ENCODE measurements at places on chromosomes 16 and 17.

DNA sequence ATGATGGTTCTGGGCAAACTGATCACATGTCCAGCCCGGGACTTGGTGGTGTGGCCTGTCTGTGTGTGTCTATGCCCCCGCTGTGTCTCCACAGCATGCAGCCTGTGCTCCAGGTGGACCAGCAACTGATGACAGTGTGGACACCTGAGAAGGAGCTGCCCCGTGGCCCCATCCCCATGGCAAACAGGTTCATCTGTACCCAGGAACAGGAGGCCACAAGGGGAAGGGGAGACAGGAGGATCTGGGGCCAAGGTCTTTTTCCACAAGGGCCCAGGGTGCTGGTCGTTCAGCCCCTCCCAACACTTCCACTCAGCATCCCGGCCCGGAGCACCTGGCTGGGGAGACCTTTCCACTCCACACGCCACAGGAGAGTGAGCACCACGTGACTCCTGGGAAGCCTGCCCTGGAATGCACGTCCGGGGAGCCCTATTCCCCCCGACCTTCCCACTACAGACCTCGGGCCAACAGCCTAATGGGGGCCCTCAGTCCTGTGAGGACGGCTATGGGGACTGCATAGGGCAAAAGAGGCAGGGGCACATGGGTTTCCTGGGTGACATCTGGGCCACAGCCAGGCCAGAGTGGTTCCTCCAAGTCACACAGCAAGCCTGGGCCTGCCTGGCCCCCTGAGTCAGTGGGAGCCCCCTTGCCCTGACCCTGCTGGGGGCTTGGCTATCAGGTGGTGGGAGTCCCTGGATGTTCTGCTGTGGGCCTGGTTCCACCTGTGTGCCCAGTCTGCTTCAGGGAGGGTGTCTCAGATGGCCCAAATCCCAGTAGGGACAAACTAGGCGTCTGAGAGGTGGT lies 20.8 kb upstream of the NXPH3 start:
- DNase-seq: no peak

DNA sequence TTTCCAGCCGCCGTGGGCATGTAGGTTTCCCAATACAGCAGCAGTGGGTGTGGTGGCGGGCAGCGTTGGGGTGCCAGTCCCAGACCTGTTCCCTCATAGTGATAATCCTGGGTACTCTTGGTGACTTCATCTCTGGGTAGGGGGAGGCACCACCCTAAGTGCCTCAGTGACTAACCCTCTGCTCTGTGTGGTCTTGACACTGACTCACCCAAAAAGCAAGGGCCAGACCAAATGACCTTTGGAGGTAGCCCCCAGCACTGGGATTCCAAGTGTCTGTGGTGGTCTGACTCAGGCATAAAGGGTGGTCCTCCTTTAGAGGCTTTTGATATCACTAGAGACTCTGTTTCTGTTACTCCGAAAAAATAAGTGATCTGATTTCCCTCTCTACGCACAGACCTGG lies 908 bp downstream of the CALB2 start:
- DNase-seq: no peak

DNA sequence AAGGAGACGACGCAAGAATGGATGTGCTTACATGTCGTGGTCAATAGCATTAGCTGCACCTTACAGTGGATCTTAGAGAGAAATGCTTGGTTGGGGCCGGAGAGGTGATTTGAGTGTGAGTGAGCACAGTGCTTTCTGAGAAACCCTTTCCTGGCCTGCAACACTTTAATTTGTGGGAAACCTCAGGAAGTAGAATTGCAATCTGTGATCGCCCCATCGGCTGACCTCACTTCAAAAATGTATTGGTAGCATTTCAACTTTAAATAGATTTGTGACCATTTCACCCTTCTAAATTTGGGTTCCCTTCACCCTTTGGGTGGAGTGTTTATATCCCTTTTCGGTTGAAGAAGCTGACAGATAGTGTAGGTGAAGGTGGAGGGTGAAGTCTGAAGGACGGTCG lies 13.2 kb downstream of the PRKCB start:
- DNase-seq: no peak

- DNase-seq: no peak
These were observed 163.5 kb upstream of the CDH11 start for GRCh38 chr16:65285128-65286048.

- DNase-seq: no peak
These were observed 6.0 kb downstream of the C1QTNF8 start for GRCh38 chr16:1089822-1090619.

GRCh38 chr17:71933306-71933705 lies 187.5 kb upstream of the SOX9 start:
- DNase-seq: no peak

DNA sequence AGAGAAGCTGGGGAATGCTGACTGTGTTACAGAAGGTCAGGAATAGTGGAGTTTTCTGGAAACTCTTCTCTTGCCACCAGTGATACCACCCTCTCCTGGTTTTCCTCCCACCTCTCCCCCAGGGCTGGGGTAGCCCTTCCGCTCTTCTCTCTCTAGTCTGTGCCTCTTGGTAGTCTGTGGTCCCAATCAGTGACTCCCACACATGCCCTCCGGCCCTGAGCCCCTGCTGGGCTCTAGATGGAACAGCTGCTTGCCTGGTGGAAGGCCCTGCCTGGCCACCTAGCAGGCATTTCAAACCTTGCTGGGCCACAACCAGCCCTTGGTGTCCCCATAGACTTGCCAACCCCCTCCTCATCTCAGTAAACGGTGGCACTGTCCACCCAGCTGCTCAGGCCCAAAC lies 15.2 kb upstream of the MTSS2 start:
- DNase-seq: no peak

- no peak for DNase-seq
These were observed 4.8 kb downstream of the SOX8 start for GRCh38 chr16:986411-986810.

- DNase-seq: no peak
These were observed 21.9 kb upstream of the CAPN15 start for GRCh38 chr16:505479-506245.

GRCh38 chr17:51456942-51457341 lies 196.6 kb downstream of the UTP18 start:
- DNase-seq: no peak

DNA sequence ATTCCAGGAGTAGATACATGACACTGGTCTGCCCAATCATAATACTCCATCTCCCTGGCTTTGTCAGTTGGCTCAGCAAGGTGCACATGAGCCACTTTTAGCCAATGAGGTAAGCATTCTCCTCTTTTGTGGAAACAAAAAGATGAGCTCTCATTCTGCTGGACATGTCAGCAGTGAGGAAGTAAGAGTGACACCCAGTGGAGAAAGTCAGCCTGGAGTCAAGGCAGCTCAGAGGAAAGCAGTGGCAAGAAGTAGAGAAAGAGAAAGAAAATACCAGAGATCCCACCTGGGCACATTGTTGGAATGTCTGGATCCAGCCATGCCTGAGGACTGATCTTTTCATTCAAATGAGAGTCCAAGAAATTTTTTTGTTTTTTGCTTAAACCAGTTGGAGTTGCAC lies 496.9 kb upstream of the C16orf82 start:
- DNase-seq: no peak

DNA sequence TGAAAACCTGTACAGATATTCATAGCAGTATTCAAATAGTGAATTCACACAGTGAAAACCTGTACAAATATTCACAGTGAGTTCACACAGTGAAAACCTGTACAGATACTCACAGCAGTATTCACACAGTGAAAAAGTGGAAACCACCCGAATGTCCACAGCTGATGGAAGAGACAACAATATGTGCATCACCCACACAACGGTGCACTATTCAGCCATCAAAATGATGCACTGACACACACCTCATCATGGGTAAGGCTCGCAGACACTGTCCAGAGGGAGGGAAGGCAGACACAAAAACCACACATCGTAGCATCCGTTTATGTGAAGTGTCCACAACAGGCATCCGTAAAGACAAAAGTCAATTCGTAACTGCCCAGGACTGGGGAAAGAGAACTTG lies 100.9 kb downstream of the VPS53 start:
- no peak for DNase-seq

DNA sequence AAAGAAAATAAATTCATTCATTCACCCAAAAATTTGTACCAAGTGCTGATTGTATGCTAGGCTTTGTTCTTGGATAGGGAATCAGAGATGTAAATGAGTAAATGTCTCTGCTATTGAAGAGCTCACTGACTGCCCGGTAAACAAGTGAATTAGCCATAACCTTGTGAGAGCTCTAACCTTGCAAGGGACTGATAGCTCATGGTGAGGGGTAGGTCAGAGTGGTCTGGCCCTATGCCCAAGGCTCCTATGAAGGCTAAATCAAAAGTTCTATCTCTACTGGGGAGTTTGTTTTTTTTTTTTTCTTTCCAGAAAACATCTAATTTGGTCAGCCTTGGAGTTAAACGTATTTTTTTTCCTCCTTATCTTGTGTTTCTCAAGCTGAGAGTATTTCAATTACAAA lies 172.8 kb upstream of the CDH11 start:
- DNase-seq: no peak

DNA sequence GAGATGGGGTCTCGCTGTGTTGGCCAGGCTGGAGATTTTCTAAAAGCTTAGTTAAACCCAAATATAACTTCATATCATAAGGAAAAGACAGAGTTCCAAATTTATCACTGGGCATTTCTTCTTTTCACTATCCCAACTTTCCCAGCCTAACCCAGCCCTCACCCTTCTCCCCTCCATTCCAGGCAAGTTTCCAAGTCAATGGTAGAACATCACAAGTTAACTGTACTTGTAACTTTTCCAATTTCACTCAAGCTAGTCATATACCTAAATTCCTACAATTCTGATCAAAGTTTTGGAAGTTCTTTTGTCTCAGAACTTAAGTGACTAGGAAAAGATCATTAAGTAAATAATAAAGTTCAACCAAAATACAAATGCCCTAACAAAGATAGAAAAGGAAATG lies 61.2 kb downstream of the USP32 start:
- no peak for DNase-seq

DNA sequence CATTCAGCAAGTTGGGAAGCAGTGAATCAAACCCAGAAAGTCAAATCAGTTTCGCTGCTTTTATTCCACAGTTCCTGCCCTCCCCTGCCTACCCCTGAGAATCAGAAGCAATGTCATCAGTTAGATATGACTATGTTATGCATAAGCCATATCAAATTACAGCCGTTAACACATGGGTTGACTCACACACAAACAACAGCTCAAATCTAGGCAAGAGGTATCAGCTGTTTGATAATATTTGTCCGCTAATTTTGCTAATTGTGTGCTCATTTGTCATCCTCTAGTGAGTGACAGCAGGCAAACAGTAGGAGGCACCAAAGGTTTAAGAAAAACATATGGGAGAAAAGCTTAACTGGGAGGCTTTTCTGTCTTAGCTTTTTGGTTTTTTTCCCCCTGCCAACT lies 327.4 kb upstream of the CCL2 start:
- DNase-seq: no peak

DNA sequence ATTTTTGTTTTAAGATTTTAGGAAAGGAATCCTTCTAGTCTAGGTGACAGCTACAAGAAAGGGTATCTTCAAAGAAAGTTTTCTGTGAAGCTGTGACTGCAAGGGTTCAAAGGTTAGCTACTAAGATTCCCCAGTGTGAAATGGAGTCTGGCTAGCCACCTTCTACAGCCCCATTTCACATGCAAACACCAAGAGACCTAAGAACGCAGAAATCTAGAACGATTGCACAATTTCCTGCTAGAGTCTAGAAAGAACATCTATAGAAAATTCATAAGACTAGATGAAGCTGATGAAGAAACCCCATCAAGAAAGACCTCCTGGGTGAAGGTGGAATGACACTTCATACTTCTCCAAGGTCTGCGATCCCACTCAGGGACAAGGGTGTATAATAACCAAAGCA lies 77.1 kb downstream of the STX8 start:
- no peak for DNase-seq

DNA sequence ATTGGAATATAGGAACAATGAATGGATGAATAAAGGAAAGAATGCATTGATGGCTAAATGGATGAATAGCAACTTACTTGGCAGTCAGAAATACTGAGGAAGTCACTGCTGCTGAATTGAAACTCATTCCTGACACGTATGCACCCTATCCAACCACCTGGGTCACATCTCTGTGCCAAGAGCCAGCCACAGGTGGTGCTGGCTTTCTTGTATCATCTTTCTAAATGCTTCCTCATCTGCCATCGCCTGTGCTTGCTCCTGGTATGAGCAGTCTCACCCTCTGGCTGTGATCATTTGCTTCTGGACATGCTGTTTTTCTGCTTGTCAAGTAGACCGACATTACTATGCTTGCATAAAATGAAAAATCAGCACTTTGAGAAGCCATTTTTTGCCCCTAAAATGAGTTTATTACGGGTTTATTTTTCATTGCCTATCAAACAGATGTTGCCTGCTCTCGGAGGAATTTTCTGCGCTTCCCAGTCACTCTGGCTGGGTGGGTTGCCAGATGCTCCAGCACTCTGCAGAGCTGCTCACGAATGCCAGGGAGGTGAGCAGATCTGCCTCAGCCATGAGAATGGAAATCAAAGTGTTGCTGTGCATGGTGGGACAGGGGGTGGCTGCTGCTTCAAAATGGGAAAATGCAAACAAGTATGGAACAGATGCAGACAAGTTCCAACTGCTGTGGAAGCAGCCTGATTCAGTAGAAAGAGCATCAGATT lies 1349.6 kb upstream of the CDH8 start:
- DNase-seq: no peak

GRCh38 chr17:75832164-75832651 lies 12.0 kb downstream of the UNC13D start:
- DNase-seq: peak; percentile 22

GRCh38 chr16:60776281-60776680 lies 1260.0 kb downstream of the CDH8 start:
- DNase-seq: no peak
